ENCODE measurements at places on chromosomes 5 and 9. TPM values are rescaled to one million over a fixed set of nuclear protein-coding genes. Genes with fewer than 3 reads are reported as not detected.

GRCh38 chr5:80495891-80496290 is 8.0 kb downstream of the FAM151B start:
- DNase-seq: no peak

The TNC gene
- 39.2 TPM for total RNA-seq

GRCh38 chr9:104892701-104893100 is 35.3 kb downstream of the ABCA1 start:
- DNase-seq: no peak

- DNase-seq: no peak
Observed at GRCh38 chr9:131099102-131099606, 2.8 kb downstream of the AIF1L start.

DNA sequence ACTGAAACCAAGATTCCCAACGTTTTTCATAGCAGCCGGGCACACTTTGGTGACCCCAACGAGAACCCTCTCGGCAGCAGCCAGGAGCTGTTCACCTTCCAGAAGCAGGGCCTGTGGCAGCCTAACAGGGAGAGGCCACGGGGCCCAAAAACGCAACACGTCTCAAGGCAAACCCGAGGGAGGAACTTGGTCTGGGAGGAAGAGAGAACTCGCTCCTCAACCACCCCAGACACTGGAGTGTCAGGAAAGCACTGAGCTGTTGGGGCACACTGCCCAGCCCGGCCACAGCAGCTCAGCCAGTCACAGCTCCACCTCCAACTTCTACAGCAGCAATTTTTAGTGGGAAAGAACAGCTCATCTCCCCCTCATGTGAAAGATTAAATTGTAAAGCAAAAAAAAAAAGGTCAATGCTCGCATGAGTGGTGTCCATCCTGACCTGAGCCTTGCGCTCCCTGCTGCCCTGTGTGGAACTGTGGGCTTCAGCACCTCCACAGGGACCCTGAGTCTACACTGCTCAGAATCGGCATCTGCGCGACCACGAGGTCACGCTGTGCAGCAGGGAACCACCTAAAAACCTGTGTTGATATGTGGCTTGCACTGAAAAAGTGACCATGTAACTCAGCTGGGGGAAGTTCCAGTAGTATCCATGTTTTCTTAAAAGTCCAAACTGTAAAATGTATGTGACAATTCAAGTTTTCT is 55.0 kb downstream of the IPPK start:
- DNase-seq: no peak

- no peak for DNase-seq
Observed at GRCh38 chr5:14161825-14162556, 18.8 kb downstream of the TRIO start.
